ENCODE measurements at places on chromosomes 2 and 18. TPM values are rescaled to one million over a fixed set of nuclear protein-coding genes. Genes with fewer than 3 reads are reported as not detected.

GRCh38 chr2:180539541-180539940, 440.9 kb upstream of the UBE2E3 start:
- DNase-seq, result no peak

Gene KCNG3
- polyA plus RNA-seq, result not detected

Gene SPR
- polyA plus RNA-seq, result 49.9 TPM

DNA sequence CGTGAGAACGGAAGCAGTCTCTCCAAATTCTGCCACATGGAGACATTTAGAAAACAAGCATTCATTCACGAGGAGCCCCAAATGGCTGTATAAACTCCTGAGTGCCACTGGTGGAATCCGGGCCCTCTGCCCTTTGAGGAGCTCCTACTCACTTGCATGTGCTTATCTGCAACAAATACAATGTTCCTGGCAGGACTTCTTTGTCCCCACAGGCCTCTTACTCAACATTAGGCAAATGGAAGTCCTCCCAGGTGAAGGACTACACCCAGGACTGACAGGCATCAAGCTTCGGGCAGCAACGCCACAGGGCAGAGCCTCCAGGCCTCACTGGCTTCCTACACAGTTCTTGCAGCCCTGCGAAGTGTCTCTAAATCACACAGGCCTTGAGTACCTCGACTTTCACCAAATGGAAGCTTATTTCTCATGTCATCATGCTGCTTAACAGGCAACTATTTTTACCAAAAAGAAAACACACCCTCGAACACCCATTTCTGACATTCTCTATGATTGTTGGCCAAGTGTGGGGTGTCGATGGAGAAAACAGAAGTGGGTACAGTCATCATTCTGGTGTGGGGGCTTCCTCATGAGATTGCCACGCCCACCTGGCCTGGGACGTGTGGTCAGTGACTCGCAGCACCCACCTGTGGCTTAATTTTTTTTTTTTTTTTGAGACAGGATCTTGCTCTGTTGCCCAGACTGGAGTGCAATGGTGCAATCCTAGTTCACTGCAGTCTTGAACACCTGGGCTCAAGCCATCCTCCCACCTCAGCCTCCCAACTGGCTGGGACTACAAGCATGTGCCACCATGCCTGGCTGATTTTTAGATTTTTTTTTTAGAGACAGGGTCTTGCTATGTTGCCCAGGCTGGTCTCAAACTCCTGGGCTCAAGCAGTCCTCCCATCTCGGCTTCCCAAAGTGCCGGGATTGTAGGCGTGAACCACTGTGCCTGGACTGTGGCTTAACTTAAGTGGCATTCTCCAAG, 186.8 kb upstream of the GLI2 start:
- no peak for DNase-seq

Gene CFC1B
- polyA plus RNA-seq, result not detected

- DNase-seq, result no peak
Measured at GRCh38 chr2:42558827-42559226, 9.6 kb upstream of the MTA3 start.

Gene LCT
- polyA plus RNA-seq, result not detected

DNA sequence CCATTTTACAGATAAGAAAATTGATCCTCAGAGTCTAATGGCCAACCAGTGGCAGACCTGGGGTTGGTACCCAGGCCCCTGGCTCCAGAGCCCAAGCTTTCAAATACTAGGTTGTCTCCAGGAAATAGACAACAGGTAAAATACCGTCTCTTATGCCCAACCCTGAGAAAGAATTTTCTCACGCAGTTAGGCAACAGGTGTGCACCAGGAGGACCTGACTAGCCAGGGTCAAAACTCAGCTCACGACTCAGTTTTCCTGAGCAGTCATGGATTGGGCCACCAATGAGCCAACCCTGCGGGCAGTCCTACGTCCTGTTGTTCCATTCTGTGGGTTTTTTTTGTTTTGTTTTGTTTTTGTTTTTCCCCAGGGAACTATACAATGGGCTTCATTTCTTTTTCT, 13.5 kb downstream of the TRIB2 start:
- DNase-seq, result no peak

Gene ITGA6
- 5.8 TPM for polyA plus RNA-seq

- DNase-seq, result no peak
Measured at GRCh38 chr2:36582951-36583350, 15.0 kb downstream of the FEZ2 start.

Gene ZRANB3
- polyA plus RNA-seq, result 2.5 TPM

- no peak for DNase-seq
Measured at GRCh38 chr2:62216616-62217015, 20.7 kb downstream of the B3GNT2 start.
